ENCODE measurements at places on chromosomes 1 and 21.

GRCh38 chr1:86154571-86155050 lies 2.0 kb downstream of the COL24A1 start:
- peak; percentile 53 for DNase-seq
- peaks cover 9% of the 10 kb centered on the region for H3K27me3 ChIP-seq
- H3K27ac ChIP-seq = no peak overlapping the region
- peaks cover 2% of the 10 kb centered on the region for H3K4me1 ChIP-seq

DNA sequence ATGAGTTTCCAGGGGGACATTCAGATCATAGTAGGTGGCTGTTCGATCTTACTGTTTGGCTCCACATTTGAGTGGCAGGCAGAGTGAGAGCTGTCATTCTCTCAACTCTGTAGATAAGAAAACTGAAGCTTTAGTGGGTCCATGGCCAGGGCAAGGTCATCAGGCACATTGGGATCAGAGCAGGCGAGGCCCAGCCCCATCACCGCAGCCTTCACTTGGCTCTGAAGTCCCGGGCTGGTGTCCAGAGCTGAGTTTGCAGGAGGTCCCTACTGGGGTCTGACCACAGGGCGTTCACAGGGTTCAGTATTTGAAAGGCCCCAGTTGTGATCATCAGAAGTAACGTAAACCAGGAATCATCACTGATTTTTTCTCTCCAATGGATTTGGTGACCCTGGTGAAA lies 76.7 kb downstream of the OBSCN start:
- no peak overlapping the region for H3K4me3 ChIP-seq
- H3K27me3 ChIP-seq = no peaks in the 10 kb centered on the region
- no peaks in the 10 kb centered on the region for H3K4me1 ChIP-seq
- no peak overlapping the region for H3K27ac ChIP-seq
- H3K36me3 ChIP-seq = peaks cover 7% of the 10 kb centered on the region

- DNase-seq = no peak
- no peaks in the 10 kb centered on the region for H3K27me3 ChIP-seq
- no peak within 1 kb of the TSS for H3K27ac ChIP-seq
- no peaks in the 10 kb centered on the region for H3K36me3 ChIP-seq
- peak within 1 kb of the TSS; percentile 4 for H3K4me3 ChIP-seq
Measured at GRCh38 chr1:201399018-201399351, at the start of gene LAD1. TSS of gene LAD1 (minus strand) at chr1:201399324. CDS start at chr1:201399306, 18 bp downstream.

- DNase-seq = peak; percentile 99
- H3K36me3 ChIP-seq = peaks cover 3% of the 10 kb centered on the region
- peak overlapping the region; percentile 95 for H3K27ac ChIP-seq
- peak overlapping the region; percentile 19 for H3K4me3 ChIP-seq
- H3K27me3 ChIP-seq = no peaks in the 10 kb centered on the region
- peaks cover 47% of the 10 kb centered on the region for H3K4me1 ChIP-seq
Measured at GRCh38 chr1:205449750-205450443, 5.9 kb downstream of the BLACAT1 start.

DNA sequence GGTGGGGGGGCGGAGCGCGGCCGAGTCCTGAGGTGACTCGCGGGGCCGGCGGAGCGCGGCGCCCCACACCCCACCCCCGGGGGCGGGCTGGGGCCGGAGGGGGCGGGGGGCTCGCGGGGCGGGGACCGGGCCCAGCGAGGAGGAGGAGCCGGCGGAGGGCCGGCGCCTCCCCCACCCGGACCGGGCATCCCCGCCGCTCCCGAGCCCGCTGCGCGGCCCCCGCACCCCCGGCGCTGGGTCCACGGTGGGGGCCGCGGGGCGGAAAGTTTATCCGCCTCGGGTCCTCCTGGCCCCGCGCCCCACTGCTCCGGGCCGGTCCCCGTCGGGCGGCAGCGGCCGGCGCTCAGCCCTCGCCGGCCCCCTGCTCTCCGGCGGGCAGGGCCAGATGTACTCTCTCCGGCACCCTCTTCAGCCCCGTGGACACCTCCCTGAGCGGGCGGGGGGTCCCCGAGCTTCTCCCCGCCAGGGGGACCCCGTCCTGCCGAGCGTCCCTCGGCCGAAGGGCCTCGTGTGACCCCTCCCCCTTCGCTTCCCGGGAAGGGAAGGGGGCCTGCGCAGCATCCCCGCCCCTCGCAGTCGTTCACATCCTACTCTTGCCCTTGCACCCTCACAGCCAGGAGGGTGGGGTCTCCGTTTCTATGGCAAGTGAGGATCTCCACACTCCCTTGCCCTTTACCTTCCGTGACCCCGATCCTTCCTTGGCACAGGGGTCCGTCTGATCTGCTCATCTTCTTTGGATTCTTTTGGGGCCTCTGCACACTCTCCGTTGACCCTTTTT lies 663 bp downstream of the CAMTA1 start:
- peaks cover 6% of the 10 kb centered on the region for H3K4me1 ChIP-seq
- H3K27me3 ChIP-seq = no peaks in the 10 kb centered on the region
- H3K36me3 ChIP-seq = no peaks in the 10 kb centered on the region
- peak overlapping the region; percentile 34 for H3K4me3 ChIP-seq
- H3K27ac ChIP-seq = no peak overlapping the region

GRCh38 chr1:25146451-25146855 lies 85.8 kb downstream of the SYF2 start:
- no peak overlapping the region for H3K27ac ChIP-seq
- no peaks in the 10 kb centered on the region for H3K36me3 ChIP-seq
- no peak overlapping the region for H3K4me3 ChIP-seq
- DNase-seq = no peak
- no peaks in the 10 kb centered on the region for H3K4me1 ChIP-seq

DNA sequence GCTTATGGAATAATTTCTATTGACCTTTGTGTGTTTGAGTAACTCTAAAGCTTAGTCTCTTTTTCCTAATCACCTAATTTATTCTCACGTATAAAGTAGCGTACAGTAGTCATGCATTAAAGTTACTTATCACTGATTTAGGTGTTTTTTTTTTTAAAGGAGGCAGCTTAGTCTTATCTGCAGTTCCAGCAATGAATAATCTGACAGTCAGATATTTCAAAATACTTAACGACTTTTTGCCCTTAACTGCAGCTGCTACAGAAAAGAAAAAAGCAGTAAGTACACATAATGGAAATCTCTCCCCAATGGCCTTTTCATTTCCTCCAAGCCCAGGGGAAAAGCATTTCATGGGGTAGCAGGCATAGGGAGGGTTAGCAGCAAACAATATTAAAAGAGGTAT lies 54.6 kb downstream of the SLC35F3 start:
- no peaks in the 10 kb centered on the region for H3K36me3 ChIP-seq
- H3K27me3 ChIP-seq = no peaks in the 10 kb centered on the region
- H3K27ac ChIP-seq = no peak overlapping the region
- no peak for DNase-seq

DNA sequence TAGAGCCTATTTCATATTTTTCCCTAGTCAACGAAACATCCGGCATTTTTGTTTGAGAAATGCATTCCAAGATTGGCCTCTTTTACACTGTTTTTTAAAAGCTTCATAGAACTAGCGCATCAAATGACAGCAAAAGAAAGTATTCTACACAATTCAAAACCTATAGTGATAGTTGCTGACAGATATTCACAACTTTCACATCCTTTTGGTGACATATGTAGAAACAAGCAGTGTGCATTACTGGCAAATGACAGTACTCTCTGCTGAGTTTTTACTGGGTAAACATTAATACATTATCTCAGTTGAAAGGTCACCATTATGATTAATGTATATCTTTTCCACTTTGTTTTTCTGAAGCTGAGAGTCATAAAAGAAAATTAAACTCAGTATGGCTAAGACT lies 135.4 kb upstream of the RGS18 start:
- DNase-seq = no peak
- no peaks in the 10 kb centered on the region for H3K4me1 ChIP-seq
- no peaks in the 10 kb centered on the region for H3K27me3 ChIP-seq
- H3K27ac ChIP-seq = no peak overlapping the region

DNA sequence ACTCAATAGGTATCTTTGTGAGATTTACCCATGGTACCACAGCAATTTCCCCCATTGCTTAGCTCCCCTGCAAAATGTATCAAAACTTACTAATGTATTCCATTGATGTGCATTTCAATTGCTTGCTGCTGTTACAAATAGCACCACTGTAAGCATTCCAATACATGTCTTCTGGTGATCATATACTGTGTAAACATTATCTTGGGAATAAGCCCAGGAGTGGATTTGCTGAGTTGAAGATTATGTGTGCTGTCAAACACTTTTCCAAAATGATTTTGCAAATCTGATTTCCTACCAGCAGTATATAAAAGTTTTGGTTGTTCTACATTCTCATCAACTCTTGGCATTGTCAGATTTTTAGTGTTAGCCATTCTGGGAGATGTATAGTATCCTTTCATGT lies 141.0 kb upstream of the KCTD3 start:
- H3K4me1 ChIP-seq = no peaks in the 10 kb centered on the region
- no peak for DNase-seq
- no peak overlapping the region for H3K4me3 ChIP-seq
- no peaks in the 10 kb centered on the region for H3K36me3 ChIP-seq

DNA sequence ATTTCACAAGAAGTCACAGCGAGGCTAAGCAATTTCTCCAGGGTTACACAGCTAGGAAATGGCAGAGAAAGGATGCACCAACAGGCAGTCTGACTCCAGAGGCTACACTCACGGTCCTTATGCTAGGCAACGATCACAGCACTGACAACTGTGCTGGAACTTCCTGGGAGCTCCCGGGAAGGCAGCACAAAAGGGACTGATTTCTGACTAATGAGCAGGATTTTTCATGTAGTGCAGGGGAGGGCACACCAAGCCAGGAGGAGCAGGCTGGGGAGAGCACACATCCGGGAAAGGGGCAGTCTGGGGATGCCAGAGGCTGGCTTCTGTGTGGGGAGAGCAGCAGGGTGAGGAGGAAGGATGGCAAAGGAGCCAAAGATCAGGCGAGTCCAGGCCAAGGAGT lies 486.7 kb downstream of the OMA1 start:
- H3K4me1 ChIP-seq = no peaks in the 10 kb centered on the region
- no peaks in the 10 kb centered on the region for H3K36me3 ChIP-seq
- no peak for DNase-seq
- H3K27ac ChIP-seq = no peak overlapping the region

DNA sequence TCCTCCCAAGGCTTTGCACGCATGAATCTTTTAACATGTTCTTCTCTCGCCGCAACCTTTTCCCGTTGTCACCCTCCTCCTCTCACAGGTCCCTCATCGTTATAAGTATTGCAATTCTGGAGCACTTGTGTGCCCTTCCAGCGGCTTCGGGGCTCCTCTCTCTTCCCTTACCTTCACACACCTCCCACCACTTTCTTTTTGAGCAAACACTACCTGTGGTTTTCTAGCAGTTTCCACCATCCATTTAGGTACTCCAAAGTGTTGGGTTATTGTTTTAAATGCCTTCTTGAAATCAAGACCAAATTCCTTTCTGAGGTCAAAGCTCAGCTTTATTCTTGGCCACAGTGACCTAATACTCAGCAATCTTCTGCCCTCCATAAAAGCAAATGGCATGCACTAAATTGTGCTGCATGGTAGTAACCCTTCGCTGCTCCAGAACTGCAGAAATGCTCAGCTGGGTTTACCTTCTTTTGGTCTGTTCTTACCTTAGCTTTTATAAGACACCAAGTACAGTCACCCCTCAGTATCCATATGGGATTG lies 472.4 kb downstream of the SETD4 start:
- H3K4me3 ChIP-seq = no peak overlapping the region
- no peak overlapping the region for H3K27ac ChIP-seq
- no peaks in the 10 kb centered on the region for H3K4me1 ChIP-seq

DNA sequence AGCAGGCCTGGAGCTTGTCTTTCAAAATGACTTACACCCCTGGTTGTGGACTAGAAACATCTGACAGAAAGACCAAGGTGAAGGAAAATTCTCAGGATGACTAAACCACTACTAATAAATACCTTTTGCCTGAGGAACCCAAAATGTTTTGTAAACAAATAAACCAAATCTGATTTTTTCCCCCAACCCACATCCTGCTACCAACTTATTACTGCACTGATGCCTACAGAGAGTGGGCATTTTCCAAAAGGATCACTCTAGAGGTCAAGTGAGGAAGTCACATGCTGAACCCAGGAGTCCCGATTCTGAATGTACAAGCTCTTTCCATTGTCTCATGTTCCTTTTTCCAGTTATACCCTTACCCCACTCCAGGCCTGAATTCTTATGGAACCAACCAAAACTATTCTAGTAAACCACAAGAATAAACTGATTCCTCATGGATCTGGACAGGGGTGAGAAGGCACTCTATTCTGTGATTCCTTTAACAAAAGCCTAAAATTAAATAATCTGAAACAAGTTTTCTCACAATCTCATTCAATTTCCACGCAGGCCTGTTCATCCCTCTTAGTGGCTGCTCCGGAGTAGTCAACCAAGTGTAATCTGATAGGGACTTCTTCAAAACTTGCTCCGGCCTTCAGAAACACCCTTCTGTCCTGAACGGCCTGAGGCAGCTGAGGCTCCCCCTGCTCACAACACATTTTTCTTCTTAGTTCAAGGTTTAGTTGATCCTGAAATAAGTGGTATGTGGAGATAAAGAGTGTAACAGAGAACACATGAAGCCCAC lies 1.4 kb downstream of the PI4KB start:
- H3K27ac ChIP-seq = no peak overlapping the region
- peaks cover 4% of the 10 kb centered on the region for H3K4me1 ChIP-seq
- no peak overlapping the region for H3K4me3 ChIP-seq
- no peaks in the 10 kb centered on the region for H3K36me3 ChIP-seq

GRCh38 chr1:19861034-19861433 lies 21.2 kb upstream of the OTUD3 start:
- H3K4me1 ChIP-seq = no peaks in the 10 kb centered on the region
- H3K36me3 ChIP-seq = no peaks in the 10 kb centered on the region
- H3K27me3 ChIP-seq = no peaks in the 10 kb centered on the region
- no peak for DNase-seq

GRCh38 chr1:221234791-221235190 lies 355.5 kb downstream of the HLX start:
- no peak overlapping the region for H3K27ac ChIP-seq
- no peak overlapping the region for H3K4me3 ChIP-seq
- DNase-seq = no peak
- H3K36me3 ChIP-seq = no peaks in the 10 kb centered on the region
- H3K4me1 ChIP-seq = no peaks in the 10 kb centered on the region
- H3K27me3 ChIP-seq = no peaks in the 10 kb centered on the region

GRCh38 chr1:10617318-10617717 lies 142.6 kb downstream of the PEX14 start:
- H3K27ac ChIP-seq = no peak overlapping the region
- H3K27me3 ChIP-seq = no peaks in the 10 kb centered on the region
- DNase-seq = no peak
- no peaks in the 10 kb centered on the region for H3K36me3 ChIP-seq
- peaks cover 3% of the 10 kb centered on the region for H3K4me1 ChIP-seq

- H3K27ac ChIP-seq = no peak overlapping the region
- no peak for DNase-seq
Measured at GRCh38 chr1:235679005-235679404, 29.4 kb upstream of the GNG4 start.

DNA sequence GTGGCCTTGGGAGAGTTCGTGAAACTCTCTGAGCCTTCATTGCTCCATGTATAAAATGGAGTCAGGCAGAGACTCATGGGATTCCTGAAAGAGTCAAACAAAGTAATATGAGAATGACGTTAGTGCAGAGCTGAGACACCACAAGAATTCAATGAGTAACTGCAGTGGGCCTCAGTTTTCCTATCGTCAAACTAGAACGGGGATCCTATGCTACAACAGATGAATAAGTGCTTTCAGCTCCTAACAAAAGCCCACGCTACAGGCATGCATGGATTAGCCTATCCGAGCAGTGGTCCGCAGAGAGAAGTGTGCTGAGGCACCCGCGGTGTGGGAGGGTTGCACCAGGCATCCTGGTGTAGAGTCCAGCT lies 124.7 kb downstream of the SYF2 start:
- H3K27ac ChIP-seq = no peak overlapping the region
- H3K36me3 ChIP-seq = no peaks in the 10 kb centered on the region
- H3K27me3 ChIP-seq = no peaks in the 10 kb centered on the region
- no peaks in the 10 kb centered on the region for H3K4me1 ChIP-seq
- no peak overlapping the region for H3K4me3 ChIP-seq

Data from mesendoderm (in vitro differentiated cells).